ENCODE measurements at places on chromosomes 7 and 10. TPM values are rescaled to one million over a fixed set of nuclear protein-coding genes. Genes with fewer than 3 reads are reported as not detected.

DNA sequence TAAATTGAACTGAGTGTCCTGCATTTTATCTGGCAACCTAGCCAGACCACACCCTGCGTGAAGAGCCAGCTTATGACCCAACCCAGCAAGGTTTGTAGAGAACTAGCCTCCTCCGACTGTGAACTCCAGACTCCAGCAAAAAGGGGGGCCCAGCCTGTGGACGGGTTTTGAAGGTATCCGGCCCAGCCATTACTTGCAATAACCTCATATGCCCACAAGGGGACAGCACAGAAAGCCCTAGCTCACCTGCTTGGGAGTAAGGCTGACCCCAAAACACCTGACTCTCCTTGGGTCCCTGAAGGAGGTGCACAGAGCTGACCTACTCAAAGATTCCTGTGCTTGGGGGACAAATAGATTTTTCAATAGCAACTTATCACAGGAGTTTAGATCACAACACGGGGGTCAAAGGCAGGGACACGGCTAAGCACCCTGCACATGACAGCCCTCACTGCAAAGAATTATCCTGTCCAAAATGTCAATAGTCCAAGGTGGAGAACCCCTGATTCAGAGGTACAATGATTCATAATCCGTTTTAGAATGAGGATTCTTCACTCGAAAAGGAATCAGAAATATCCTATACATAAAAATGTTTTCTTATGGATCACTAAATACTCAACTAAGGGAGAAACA is 4.6 kb downstream of the TRPV6 start:
- no peak overlapping the region for H3K27ac ChIP-seq
- H3K4me1 ChIP-seq = no peaks in the 10 kb centered on the region
- no peaks in the 10 kb centered on the region for H3K36me3 ChIP-seq
- no peak overlapping the region for H3K4me3 ChIP-seq

- no peaks in the 10 kb centered on the region for H3K4me1 ChIP-seq
- DNase-seq = no peak
- no peak overlapping the region for H3K27ac ChIP-seq
- H3K36me3 ChIP-seq = no peaks in the 10 kb centered on the region
Measured at GRCh38 chr7:132024290-132024689, 467.9 kb upstream of the PODXL start.

DNA sequence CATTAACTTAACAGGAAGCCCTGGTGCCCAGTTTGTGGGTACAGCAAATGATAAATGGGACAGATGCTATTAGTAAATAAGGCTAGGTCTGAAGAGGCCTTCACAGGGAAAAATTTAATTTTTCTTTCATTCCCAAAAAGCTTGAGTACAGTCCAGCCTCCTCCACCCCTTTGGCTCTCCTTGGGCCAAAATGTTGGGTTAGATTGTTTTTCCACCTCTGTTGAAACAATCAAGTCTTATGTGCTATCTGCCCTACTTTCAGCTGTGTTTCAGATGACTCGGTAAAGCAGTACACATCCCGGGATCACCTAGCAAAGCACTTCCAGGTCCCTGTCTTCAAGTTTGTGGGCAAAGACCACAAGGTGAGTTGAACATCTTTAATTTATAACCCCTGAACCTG is 24.3 kb downstream of the PLA2G12B start:
- no peaks in the 10 kb centered on the region for H3K27me3 ChIP-seq
- H3K36me3 ChIP-seq = no peaks in the 10 kb centered on the region
- no peak for DNase-seq
- H3K4me1 ChIP-seq = no peaks in the 10 kb centered on the region
- H3K4me3 ChIP-seq = no peak overlapping the region

- H3K4me3 ChIP-seq = peak overlapping the region; percentile 99
- H3K27me3 ChIP-seq = no peaks in the 10 kb centered on the region
- peak overlapping the region; percentile 62 for H3K27ac ChIP-seq
- no peak for DNase-seq
- no peaks in the 10 kb centered on the region for H3K36me3 ChIP-seq
Measured at GRCh38 chr10:27504808-27505460, 830 bp downstream of the RAB18 start.

DNA sequence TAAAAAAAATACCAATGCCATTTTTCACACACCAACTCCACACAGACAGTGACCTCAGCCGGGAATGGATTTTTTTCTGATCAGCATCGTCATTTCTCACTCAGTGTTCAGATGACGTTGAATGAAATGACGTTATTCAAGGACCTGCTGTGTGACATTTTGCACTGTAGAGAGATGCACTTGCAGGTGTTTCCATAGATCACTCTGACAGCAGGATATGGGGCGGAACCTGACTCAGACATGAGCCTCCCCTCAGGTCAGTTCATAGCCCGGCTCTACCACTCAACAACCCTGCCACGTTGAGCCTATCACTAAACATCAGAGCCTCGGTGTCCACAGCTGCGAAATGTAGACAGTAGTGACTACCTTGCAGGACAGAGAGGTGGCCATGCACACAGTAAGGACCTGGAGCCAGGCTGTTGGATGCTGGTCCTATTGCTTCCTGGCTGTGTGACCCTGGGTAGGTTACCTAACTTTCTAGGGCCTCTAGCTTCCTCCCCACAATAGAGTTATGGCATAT is 41.4 kb upstream of the ANTXRL start:
- H3K4me1 ChIP-seq = no peaks in the 10 kb centered on the region
- DNase-seq = no peak
- H3K27me3 ChIP-seq = no peaks in the 10 kb centered on the region
- H3K36me3 ChIP-seq = no peaks in the 10 kb centered on the region

DNA sequence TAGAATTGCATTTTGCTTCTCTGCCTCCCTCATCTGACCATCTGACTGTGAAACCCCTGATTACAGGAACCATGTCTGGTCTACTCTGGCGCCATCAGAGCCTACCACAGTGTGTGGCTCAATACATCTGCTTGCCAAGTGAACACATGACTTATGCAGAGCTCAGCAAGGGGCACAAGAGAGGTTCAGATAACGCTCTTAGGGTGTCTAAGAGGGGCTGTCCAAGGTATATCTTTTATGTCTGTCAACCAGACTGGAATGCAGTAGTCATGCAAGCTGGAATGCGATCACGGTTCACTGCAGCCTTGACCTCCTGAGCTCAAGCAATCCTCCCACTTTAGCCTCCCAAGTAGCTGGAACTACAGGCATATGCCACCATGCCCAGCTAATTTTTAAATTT is 10.3 kb upstream of the RRP12 start:
- peaks cover 5% of the 10 kb centered on the region for H3K4me1 ChIP-seq
- H3K27ac ChIP-seq = no peak overlapping the region
- H3K4me3 ChIP-seq = no peak overlapping the region

DNA sequence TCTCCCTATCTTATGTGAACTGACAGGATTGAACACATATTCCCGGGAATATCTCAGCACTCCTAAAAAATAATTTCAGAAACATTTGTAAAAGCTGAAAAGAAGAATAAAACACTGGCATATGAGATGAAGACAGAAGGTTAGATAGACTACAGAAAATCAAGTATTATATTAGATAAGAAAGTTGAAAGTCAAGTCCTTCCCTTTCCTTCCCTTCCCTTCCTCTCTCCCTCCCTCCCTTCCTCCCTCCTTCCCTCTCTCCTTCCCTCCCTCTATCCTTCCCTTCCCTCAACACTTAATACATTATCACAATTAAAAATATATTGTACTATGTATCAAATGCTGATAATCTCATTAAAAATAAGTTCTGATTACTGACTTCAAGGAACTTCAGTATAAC is 122.5 kb downstream of the CTNNA3 start:
- no peak overlapping the region for H3K4me3 ChIP-seq
- no peaks in the 10 kb centered on the region for H3K36me3 ChIP-seq
- H3K27ac ChIP-seq = no peak overlapping the region
- H3K27me3 ChIP-seq = no peaks in the 10 kb centered on the region

DNA sequence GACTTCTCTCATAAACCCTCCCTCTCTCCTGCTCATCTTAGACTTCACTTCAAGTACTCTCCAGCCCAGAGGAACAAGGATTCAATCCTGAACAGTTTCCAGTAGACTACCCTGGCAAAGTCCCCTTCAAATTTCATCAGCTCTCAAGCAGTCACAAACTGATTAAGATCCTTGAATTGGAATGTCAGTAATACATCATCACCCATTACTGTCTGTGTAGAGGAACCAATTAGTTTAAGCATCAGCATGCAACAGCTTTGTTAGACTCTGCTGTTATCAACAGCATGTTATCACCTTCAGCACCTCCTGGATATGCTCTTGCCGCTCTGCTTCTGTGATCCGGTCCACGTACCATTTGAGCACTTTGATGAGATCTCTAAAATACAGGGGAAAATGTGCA is 307.0 kb upstream of the IMMP2L start:
- no peak overlapping the region for H3K4me3 ChIP-seq
- H3K4me1 ChIP-seq = no peaks in the 10 kb centered on the region
- H3K36me3 ChIP-seq = no peaks in the 10 kb centered on the region
- DNase-seq = no peak
- H3K27me3 ChIP-seq = no peaks in the 10 kb centered on the region

The UPK3B gene
- total RNA-seq = 3.7 TPM

GRCh38 chr7:353746-354325 is 63.9 kb downstream of the FOXL3 start:
- H3K4me1 ChIP-seq = no peaks in the 10 kb centered on the region
- no peaks in the 10 kb centered on the region for H3K36me3 ChIP-seq
- H3K27me3 ChIP-seq = peaks cover 8% of the 10 kb centered on the region
- H3K27ac ChIP-seq = no peak overlapping the region

The ARHGEF35 gene
- 0.59 TPM for total RNA-seq

GRCh38 chr7:126657137-126657536 is 595.6 kb downstream of the GRM8 start:
- no peaks in the 10 kb centered on the region for H3K36me3 ChIP-seq
- no peaks in the 10 kb centered on the region for H3K4me1 ChIP-seq
- no peak overlapping the region for H3K4me3 ChIP-seq
- H3K27me3 ChIP-seq = no peaks in the 10 kb centered on the region
- H3K27ac ChIP-seq = no peak overlapping the region

- no peaks in the 10 kb centered on the region for H3K36me3 ChIP-seq
- peak; percentile 26 for DNase-seq
- no peak overlapping the region for H3K4me3 ChIP-seq
- H3K27ac ChIP-seq = no peak overlapping the region
- H3K4me1 ChIP-seq = peaks cover 6% of the 10 kb centered on the region
Measured at GRCh38 chr10:29957907-29958331, 101.5 kb downstream of the JCAD start.

Measured in tibial nerve (tissue), 4 donors.